ENCODE measurements at places on chromosomes 7 and 10.

- no peak for DNase-seq
These were observed 37.8 kb downstream of the CRHR2 start for GRCh38 chr7:30644286-30644955.

GRCh38 chr7:117019786-117020590 is 66.7 kb downstream of the ST7 start:
- DNase-seq: no peak

DNA sequence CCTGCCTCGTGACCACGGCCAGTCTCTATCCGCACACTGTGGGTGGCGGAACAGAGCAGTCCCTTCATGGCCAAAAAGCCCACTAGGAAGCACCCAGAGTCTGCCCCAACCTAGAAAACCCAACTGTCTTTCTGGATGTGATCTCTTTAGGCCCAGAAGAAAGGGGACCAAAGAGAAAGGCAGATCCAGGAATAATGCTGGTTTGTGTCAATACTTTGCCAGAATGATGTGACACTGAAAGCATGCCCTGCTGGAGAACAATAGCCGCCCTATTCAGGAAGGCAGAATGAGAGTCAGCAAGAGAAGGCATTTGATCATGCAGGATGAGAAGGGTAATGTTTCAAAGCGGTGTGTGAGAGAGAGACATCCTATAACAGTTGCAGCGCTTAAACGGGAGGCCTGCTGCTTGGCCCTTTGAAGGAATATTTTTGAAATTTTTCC is 274.7 kb downstream of the USP6NL start:
- no peak for DNase-seq

DNA sequence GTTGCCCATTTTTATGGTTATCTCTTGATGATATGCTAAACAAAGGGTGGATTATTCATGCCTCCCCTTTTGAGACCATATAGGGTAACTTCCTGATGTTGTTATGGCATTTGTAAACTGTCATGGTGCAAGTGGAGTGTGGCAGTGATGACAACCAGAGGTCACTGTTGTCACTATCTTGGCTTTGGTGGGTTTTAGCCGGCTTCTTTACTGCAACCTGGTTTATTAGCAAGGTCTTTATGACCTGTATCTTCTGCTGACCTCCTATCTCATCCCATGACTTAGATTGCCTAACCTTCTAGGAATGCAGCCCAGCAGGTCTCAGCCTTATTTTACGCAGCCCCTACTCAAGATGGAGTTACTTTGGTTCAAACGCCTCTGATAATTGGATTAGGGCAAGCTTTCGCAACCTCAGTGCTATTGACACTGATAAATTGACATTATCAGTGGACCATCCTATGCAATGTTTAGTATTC is 36.9 kb downstream of the BAG3 start:
- no peak for DNase-seq

- no peak for DNase-seq
These were observed 30.2 kb downstream of the CALD1 start for GRCh38 chr7:134809616-134810015.

DNA sequence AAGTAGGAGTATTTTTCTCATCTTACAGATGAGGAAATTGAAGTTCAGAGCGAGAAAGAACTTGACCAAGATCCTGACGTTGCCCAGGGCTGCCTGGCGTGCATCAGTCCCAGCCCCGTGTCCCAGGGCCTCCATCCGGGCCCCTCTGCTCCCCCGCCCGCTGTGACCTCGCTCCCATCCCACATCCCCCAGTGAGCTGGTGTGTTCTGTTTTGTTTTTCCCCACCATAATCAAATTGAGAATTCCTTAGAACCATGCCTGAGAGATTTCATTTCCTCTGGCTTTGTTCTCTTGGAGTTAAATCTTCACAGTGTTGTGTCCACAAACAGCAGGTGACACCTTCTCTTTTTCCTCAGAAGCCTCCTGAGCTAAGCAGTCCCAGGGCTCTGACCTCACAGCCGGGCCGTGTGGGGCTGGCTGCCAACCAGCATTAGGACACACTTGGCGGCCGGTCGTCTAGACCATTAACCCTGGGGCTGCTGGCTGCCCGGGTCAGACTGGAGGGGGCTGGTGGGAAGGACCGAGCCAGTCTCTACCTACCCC is 44.3 kb downstream of the PFKP start:
- DNase-seq: no peak

GRCh38 chr10:58791137-58791536 is 278.5 kb downstream of the BICC1 start:
- DNase-seq: no peak

DNA sequence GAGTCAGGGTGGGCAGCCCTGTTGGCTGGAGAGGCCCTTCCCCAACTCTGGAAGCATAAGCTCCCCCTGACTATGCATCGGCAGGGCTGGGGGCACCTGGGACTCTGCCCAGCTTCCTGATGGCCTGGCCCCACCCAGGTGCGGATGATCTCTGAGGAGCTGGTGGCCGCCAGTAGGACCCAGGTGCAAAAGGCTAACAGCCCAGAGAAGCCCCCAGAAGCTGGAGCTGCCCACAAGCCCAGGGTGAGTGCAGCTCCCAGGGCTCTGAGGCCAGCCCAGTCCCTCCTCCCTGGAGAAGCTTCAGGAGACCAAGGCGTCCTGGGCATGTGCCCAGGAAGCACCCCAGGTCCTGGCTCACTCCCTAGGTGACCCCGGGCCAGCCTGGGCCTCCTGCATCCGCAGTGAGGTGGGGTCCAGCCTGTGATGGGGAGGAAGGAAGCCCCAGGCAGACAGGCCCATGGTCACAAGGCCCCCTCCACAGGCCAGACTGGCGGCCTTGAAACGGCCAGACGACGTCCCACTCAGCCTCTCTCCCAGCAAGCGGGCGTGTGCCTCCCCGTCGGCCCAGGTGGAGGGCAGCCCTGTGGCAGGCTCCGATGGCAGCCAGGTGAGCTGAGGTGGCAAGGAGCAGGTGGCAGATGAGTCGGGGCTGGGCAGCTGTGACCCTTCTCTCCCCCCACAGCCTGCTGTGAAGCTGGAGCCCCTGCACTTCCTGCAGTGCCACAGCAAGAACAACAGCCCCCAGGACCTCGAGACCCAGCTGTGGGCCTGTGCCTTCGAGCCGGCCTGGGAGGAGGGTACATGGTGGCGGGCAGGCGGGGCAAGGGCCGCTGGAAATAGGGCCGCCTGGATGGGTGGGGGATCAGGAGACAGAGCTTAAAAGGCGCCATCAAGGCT is 3.0 kb downstream of the LRWD1 start:
- no peak for DNase-seq

- no peak for DNase-seq
These were observed 90.2 kb upstream of the STEAP4 start for GRCh38 chr7:88396948-88397322.

DNA sequence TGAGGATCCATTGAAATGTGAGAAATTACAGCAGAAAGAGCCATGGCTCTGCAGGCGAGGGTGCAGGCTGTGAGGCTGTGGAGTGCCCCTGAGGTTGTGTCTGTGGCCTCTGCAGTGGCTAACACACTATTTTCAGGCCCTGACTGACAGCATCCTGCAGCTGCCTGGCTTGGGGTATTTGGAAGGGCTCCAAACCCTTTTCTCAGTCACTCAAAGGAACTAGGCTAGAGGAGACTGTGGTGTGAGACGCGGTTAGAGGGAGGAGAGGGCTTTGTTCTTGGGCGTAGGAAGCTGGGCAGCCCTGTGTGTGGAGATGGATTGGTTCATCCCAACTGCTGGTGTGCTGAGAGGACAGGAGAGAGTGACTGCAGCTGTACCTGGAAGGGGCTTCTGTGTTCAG is 134.9 kb downstream of the RAMP3 start:
- no peak for DNase-seq

GRCh38 chr10:102660888-102661657 is 16.8 kb downstream of the TRIM8 start:
- DNase-seq: no peak

DNA sequence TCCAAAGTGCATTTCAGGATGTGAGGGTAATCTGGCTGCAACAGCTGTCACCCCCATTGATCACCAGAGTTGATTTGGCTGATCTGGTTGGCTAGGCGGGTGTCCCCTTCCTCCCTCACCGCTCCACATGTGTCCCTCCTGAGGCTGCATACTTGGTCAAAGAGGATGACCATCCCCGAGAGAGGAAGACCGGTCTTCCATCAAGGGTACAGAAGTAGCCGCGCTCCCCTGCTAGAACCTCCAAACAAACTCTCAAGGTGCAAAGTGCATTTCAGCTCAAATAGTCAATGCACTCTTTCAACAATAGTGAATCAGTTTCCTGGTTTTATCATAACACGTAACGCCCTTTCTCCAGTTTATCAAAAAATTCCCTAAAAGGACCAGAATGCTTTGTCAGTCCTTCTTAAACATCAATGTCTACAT is 44.6 kb downstream of the CARD11 start:
- no peak for DNase-seq

DNA sequence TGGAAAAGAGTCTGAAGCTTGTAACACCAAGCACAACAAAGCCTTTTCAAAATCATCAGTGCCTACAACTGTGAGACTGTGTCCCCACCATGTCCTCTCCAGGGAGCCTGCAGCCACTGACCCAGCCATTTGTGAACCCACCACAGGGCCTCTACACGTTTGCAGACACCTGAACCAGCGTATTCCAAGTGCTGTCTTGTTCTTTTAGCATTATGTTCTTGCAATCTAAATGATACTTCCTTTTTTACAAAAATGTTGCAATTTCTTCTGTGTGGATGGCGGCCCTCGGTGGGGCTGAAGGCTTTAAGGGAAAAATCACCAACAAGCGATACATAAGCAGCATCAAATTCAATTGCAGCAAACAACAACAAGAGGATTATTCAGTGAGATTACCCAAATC is 403.2 kb upstream of the MGMT start:
- DNase-seq: no peak
